ENCODE measurements at places on chromosomes 1 and 21.

DNA sequence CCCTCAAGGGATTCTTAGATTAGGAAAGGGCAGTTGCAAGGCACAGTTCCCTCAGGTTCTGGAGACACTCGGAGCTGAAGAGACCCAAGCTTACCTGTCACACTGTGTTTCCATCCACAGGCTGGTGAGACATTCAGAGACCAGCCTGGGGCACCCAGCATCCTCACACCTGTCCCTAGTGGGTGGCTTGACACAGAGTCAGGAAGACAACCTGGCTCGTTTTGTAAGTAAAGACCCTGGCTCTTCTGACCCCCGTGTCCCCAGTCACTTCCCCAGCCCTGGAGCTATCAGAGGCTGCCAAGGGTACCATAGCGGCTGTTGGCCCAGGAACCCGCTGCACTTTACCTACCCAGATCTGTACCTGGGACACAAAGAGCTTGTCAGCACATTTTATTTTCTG lies 409.8 kb downstream of the MATN1 start:
- DNase-seq: no peak

DNA sequence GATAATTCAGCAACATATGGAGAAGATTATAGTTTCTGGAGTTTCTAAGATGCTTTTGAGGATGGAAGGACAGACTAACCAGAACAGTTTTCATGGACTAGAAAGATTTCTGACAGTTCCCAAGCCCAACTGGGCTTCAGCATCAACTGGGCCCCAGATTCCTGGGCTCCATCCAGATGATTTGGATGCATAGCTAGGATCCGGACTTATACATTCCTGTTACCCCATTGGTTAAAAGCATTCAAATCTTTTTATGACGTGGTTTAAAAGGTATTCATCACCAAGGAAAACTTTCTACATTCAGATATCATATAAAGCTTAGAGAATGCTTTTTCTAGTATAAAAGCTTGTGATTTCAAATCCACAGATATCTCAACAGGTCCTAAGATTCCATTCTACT lies 29.7 kb downstream of the TSHB start:
- DNase-seq: no peak

DNA sequence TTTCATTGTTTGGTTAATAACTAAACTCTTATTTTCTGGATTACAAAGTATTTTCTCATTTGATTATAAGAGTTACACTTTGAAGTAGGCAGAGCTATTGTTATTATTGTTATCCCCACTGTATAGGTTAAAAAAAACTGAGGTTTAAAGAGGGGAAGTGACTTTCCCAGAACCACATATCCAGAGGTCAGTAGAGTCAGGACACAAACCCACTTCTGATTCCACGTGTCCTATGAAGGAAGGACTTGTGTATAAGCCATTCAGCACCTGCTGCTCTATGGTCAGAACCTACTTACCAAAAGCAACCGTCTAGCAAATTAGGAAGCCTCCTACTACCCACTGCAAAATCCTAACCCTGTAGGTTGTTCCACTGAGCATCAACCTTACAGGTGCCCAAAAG lies 291.3 kb downstream of the TM2D1 start:
- DNase-seq: no peak

DNA sequence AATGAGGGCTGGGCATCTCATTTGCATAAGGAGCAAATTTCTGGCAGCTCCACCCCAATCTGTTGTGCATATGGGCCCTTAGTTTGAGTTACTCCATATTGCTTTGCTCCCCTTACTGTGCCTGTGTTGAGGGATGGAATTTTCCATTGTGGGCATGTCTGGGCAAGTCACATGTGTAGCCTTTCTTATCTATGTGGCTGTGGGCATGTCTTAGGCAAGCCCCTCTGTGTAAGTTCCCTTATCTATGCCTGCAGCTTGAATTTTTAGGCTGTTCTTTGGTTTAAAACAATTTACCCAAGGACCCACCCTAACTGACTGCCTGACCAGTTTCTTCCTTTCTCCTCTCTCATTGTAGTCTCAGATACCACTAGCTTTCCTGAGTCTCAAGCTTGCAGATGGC lies 405.7 kb upstream of the NCAM2 start:
- DNase-seq: no peak

DNA sequence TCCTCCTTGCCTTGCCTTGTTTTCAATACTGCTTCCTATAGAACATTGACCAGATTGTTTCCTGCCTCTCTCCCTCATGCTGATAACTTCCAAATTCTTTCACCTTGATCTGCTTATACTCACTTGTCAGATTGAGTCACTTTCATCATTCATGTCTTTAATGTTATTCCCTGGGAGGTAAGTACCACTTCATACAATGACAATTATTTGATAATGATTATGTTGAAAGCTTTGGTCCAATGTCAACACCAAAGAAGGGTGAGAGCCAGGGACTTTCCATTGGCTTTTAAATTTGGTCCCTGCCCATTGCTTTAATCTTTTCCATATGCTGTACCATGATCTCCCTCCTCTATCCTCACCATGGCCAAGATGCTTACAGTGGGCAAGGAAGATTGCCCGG lies 137.4 kb downstream of the SYT2 start:
- DNase-seq: no peak

DNA sequence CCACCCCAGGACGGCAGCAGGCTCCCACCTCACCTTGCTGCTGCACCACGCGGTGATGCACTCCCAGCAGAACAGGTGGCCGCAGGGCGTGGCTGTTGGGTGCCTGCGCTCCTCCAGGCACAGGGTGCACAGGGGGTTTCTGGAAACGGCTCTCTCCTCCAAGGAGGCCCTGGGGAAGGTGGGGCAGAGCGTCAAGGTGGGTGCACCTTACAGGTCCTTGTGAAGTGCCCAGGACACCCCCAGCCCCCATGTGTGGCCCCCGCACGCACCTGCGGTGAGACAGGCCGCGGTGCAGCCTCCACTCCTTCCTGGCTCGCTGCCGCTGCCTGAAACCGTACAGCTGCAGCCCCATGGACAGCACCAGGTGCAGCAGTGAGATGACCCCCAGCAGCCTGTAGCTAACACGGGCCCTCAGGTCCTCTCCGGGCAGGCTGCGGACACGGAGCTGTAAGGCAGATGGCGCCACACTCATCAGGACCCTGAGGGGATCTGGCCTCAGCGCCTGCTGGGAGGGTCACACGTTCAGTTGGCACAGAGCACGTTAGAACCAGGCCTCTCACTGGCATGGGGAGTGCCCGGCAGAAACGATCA lies 5.8 kb downstream of the PEX10 start:
- DNase-seq: no peak

GRCh38 chr21:18468790-18469189 lies 65.2 kb upstream of the TMPRSS15 start:
- DNase-seq: no peak
